Stimulated activated CD8-positive, alpha-beta memory T cell treated with anti-CD3 and anti-CD28 coated beads, Interleukin-7, amount 100 ng/mL, for 1 hour (primary cell): ENCODE measurements at places on chromosomes 3 and 15.

DNA sequence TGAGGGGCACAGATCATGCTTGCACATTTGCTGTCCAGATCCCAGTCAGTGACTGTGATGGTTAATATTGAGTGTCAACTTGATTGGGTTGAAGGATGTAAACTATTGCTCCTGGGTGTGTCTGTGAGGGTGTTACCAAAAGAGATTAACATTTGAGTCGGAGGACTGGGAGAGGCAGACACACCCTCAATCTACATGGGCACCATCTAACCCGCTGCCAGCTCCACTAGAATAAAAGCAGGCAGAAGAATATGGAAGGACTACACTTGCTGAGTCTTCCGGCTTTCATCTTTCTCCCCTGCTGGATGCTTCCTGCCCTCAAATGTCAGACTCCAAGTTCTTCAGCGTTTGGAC is 5.1 kb downstream of the GP9 start:
- DNase-seq: no peak

DNA sequence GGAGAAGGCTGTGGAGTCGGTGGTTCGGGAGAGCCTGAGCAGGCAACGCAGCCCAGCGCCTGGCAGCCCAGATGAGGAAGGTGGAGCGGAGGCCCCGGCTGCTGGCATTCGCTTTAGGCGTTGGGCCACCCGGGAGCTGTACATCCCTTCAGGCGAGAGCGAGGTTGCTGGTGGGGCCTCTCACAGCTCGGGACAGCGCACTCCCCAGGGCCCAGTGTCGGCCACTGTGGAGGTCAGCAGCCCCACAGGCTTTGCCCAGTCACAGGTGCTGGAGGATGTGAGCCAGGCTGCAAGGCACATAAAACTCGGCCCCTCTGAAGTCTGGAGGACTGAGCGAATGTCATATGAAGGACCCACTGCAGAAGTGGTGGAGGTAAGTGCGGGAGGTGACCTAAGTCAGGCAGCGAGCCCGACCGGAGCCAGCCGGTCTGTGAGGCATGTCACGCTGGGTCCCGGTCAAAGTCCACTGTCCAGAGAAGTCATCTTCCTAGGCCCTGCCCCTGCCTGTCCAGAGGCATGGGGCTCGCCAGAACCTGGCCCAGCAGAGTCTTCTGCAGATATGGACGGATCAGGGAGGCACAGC is 26.7 kb downstream of the SYNM start:
- no peak for DNase-seq

- DNase-seq: no peak
Observed at GRCh38 chr15:62985768-62986167, 56.8 kb upstream of the TPM1 start.

GRCh38 chr15:25742041-25742730 is 120.9 kb downstream of the ATP10A start:
- DNase-seq: no peak

DNA sequence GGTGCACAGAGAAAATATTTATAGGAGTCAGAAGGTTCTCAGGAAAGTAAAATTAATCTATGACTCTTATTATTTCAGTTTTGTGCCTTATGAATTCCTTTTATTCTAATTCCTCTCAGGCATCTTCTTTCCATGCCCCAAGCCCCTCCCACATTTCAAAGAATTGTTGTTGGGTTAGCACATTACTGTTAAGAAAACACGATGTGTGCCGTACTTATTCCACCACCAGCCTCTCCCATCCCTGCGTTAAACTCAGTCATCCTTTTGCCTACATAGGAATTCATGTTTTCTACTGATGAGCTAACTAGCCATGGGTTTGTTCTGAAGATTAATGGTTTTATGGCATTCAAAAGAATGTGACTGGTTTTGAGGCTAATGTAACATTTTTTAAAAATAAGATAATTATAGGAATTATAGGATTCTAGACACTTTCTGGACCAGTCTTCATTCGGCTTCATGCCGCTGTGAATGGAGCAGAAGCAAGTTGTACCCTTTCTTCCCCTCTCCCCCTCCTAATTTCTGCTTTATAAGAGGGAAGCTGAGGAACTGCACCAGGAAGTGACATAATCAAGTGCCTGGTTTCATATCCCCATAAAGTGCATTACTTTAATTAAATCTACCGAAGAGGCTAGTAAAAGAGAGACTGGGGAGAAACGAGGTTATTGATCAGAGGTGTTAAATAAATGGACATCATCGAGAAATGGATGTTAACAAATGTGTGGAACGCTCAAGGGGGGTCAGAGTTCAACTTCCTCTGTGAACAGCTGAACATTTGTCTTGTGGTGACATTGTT is 12.3 kb upstream of the MB21D2 start:
- no peak for DNase-seq

GRCh38 chr15:79373113-79373512 is 59.0 kb upstream of the MINAR1 start:
- no peak for DNase-seq

DNA sequence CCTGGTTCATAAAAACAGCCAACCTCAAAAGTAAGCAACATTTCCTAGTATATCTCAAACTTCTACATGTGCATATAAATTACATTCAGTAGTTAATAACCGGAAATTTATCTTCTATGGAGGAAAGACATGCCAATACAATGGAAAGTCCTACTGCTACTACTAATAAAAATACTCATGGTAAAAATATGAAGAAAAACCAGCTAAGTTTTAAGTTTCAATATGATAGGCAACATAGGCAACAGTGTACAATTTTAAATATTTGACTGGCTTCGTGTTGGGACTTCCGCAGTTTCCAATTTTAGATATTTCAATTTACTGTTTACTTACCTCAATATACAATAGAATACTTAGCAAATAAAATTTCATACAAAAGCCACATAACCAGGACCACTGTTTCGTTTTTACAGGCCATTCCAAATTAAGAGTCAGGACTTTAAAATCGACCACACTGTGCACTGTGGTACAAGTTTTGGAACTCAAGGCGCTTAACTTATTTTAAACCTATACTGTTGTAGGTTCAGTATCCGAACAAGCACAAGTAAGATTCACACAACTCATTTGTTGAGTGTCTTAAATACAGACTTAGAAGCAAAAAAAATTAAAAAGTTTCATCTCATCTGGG is 2.9 kb downstream of the NAA50 start:
- no peak for DNase-seq

DNA sequence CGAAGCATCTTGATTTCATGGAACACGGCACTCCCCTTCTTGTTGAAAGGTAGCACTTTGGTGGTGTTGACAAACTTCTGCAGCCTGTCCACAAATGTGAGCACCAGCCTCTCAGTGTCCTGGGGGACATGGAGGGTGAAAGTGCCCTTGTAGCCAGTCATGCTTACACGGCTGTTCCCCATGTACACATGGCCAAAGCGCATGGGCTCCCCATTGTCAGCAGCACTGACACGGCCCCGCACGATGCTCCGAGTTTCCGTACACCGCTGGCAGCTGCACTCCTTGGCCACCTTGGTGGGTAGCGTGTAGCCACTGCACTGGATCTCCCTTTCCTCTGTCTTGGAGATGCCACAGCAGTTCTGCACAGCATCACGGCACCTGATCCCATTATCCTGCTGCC is 12.7 kb downstream of the CILP start:
- DNase-seq: no peak

- no peak for DNase-seq
Observed at GRCh38 chr15:28101983-28102441, 2.9 kb upstream of the OCA2 start.

GRCh38 chr15:91921188-91921842 is 67.8 kb downstream of the SLCO3A1 start:
- no peak for DNase-seq

GRCh38 chr3:28542351-28542750 is 193.7 kb upstream of the AZI2 start:
- DNase-seq: no peak

DNA sequence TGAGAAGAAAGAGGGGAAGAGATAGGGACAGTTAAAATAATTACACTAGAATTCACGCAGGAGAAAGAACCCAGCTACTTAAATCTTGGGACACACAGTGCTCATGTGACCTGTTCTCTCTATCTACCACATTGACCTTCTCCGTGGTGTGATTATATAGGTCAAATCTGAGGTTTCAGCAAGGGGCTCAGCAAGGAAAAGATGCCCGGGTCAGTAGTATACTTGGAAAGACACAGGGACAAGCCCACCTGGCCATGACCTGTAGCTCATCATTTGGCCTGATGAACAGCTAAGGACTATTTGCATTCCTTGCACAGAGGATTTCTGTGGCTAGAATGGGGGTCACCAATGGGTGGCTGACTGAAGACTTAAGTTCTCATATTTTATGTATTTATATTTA is 71.9 kb downstream of the SSR3 start:
- DNase-seq: no peak

- DNase-seq: no peak
Observed at GRCh38 chr3:197023998-197024651, 5.5 kb downstream of the MELTF start.

- DNase-seq: no peak
Observed at GRCh38 chr15:48641416-48641815, 4.1 kb downstream of the FBN1 start.

- no peak for DNase-seq
Observed at GRCh38 chr3:181757694-181758306, 46.1 kb downstream of the SOX2 start.

DNA sequence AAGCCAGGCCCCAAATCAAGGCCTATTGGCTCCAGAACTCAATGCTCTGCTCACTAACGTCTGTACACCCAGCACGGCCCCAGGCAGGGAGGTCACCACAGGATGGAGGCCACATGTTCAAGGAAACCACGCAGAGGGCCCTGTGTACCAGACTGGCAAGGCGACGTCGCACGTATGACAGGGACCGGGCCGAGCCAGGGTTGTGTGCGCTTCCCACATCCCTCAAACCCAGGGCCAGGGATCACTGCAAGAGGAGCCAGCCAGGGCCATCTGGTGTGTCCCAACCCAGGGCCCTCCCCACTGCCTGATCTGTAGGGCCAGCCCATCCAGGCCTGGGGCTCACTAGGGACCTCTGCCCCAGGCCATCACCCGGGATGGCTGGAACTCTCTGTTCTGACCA is 62.0 kb downstream of the ZNF445 start:
- no peak for DNase-seq

- no peak for DNase-seq
Observed at GRCh38 chr15:67150023-67150860, 84.8 kb downstream of the SMAD3 start.

GRCh38 chr3:104878395-104878794 is 488.3 kb upstream of the ALCAM start:
- no peak for DNase-seq

GRCh38 chr3:36777424-36778218 is 13.3 kb upstream of the DCLK3 start:
- DNase-seq: no peak

- no peak for DNase-seq
Observed at GRCh38 chr3:64129106-64129505, 96.2 kb downstream of the PRICKLE2 start.

DNA sequence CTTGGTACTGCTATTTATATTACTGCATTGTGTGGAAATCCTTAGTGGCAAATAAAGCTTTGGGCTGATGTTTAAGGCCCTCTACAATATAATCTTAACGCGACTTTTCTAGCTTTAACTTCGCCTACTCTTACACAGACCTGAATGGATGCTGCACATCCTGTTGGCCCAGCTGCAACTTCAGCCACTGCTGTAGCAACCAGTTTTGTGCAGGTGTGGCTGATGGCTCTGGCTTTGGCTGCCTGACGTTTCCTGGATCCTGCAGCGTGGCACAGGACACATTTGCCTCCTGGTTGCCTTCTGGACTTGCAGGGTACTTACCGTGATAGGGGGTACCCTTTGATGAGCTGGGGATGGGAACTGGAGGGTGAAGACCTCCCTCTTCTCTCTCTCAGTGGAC is 20.2 kb upstream of the ERICH6 start:
- no peak for DNase-seq

- DNase-seq: no peak
Observed at GRCh38 chr3:142148044-142148791, 1.1 kb downstream of the TFDP2 start.

DNA sequence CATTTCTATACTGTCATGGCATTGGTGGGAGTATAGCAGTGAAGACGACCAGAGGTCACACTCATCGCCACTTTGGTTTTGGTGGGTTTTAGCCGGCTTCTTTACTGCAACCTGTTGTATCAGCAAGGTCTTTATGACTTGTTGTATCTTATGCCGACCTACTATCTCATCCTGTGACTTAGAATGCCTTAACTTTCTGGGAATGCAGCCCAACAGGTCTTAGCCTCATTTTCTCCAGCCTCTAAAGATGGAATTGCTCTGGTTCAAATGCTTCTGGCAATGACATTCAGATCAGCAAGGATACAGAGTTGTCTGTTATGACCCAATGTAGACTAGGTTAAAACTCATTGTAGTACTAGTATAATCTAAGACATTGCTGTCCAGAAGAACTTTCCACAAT is 54.9 kb upstream of the LRTM1 start:
- no peak for DNase-seq
